ENCODE measurements at places on chromosomes 2 and 18. TPM values are rescaled to one million over a fixed set of nuclear protein-coding genes. Genes with fewer than 3 reads are reported as not detected.

The PPIG gene
- total RNA-seq, result 53.4 TPM

The LRRC30 gene
- total RNA-seq, result not detected

The MRO gene
- total RNA-seq, result not detected

DNA sequence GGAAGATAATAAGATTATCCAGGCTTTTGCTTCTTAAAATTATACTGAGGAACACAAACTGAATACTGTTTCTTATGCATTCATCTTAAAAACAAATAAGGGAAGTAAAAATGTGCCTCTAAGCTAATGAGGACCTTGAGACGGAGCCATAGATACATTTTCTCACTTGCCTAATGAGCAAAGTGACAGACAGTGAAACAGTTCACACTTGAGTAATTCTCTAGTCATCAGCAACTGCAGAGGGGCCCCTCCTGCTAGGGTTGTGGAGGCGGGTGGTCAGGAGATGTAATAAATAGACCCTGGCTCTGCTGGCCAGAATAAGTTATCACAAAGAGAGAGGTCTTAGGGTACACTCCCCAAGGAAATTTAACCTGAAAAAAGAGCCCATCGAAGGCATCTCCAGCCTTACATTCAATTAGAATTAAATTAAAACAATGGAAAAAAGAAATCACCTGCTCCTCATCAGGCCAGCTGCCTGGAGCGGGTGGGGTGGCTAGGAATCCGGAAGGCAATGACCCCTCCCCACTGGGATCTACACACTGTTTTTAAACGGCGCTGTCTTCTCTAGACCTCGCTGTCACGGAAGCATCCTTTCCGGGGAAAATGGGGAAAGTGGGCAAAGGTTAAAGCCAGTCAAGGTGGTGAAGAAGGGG is 32.6 kb upstream of the INSIG2 start:
- no peak for DNase-seq

DNA sequence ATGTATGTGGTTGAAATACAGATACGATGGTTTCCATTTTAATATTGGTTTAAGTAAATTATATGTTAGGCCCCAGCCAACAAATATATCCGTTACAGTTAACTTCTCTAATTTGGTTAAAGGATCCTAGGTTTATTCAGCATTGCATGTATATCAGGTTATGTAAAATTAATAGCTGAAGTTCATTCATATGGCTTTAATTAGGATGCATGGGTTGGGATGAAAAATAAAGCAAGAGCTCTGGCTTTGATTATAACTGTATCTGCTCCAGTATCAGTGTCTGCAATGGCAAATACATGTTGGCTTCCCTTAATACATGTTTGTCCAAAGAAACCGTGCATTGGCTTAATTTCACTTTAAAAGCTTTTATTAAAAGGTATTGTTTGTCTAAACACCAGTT is 435.7 kb upstream of the SETBP1 start:
- DNase-seq, result no peak

- no peak for DNase-seq
These were observed 32.6 kb downstream of the RDH14 start for GRCh38 chr2:18527822-18528221.

DNA sequence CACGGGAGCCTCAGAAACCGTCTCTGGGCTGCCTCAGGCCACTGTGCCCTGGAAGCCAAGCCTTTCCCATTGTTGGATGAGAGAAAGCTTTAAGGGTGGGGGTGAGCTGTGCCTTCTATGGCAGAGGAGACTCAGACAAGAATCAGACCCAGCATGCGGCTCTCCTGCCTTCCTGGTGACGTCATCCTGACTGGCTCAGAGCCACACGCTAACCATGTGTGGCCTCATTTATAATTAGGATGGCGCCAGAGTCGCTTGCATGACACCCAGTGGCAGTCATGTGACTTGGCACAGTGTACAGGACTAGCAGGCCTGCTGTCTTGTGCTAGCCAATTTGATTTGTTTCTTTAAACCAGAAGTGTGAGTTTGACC is 99.1 kb downstream of the SH3BP4 start:
- no peak for DNase-seq

- DNase-seq, result no peak
These were observed 28.9 kb downstream of the GCA start for GRCh38 chr2:162372818-162373217.

Data from activated naive CD4-positive, alpha-beta T cell treated with anti-CD3 and anti-CD28 coated beads for 36 hours (primary cell).